Right atrium auricular region (tissue), 2 donors: ENCODE measurements at places on chromosomes 7 and 10.

- no peaks in the 10 kb centered on the region for H3K36me3 ChIP-seq
- H3K4me3 ChIP-seq, result no peak overlapping the region
- DNase-seq, result no peak
- H3K27me3 ChIP-seq, result no peaks in the 10 kb centered on the region
- H3K27ac ChIP-seq, result no peak overlapping the region
Measured at GRCh38 chr10:103463499-103463898, 4.8 kb upstream of the CALHM1 start.

GRCh38 chr10:120335553-120335952 is 121.5 kb upstream of the PLPP4 start:
- no peaks in the 10 kb centered on the region for H3K4me1 ChIP-seq
- DNase-seq, result no peak
- no peaks in the 10 kb centered on the region for H3K36me3 ChIP-seq
- no peak overlapping the region for H3K4me3 ChIP-seq
- H3K27me3 ChIP-seq, result no peaks in the 10 kb centered on the region

GRCh38 chr7:136874393-136875032 is 6.1 kb downstream of the CHRM2 start:
- no peaks in the 10 kb centered on the region for H3K36me3 ChIP-seq
- DNase-seq, result no peak
- H3K4me3 ChIP-seq, result no peak overlapping the region

DNA sequence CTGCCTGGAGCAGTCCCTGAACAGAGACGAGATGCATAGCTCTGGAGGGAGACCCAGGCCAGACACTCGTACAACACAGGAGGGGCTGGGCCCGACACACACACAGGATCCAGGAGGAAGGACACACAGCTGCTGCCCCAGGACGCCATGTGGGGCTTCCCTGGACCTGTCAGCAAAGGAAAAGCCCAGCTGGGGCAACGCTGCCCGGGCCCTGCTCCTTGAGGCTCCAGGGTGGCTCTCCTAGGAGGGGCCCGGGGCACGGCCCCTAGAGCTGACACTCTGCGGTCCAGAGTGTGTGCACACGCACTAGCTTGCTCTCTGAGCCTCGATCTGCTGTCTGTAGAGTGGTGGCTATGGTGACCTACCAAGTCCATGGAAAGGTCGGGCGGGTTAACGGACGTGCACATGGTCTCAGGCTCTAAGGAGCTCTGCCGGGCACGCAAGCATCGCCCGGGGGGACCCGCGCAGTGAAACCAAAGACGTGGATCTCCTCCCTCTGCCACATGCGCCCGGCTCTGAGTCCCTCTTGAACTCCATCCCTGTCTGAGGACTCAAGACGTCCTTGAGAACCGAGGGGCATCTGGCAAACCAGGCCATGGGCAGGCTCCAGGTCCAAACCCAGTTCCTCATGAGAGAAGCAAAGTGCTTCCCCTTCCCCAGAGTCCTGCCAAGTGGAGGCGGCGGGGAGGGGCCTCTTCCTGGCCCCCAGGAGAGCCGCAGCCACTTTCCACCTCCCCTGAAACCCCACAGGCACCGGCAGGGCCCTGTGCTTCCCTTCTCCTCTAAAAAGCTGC is 279.0 kb downstream of the ELFN1 start:
- no peaks in the 10 kb centered on the region for H3K27me3 ChIP-seq
- H3K27ac ChIP-seq, result no peak overlapping the region
- H3K4me3 ChIP-seq, result no peak overlapping the region
- DNase-seq, result no peak
- peaks cover 10% of the 10 kb centered on the region for H3K4me1 ChIP-seq

GRCh38 chr7:122438006-122438405 is 133.5 kb upstream of the FEZF1 start:
- H3K27me3 ChIP-seq, result no peaks in the 10 kb centered on the region
- no peak for DNase-seq
- H3K4me1 ChIP-seq, result no peaks in the 10 kb centered on the region
- no peaks in the 10 kb centered on the region for H3K36me3 ChIP-seq
- H3K4me3 ChIP-seq, result no peak overlapping the region

GRCh38 chr7:111827863-111828504 is 265.7 kb upstream of the IMMP2L start:
- DNase-seq, result no peak
- H3K27me3 ChIP-seq, result no peaks in the 10 kb centered on the region
- no peak overlapping the region for H3K4me3 ChIP-seq
- H3K27ac ChIP-seq, result no peak overlapping the region

GRCh38 chr7:35256256-35257175 is 2.6 kb upstream of the TBX20 start:
- H3K27ac ChIP-seq, result peak overlapping the region; percentile 88
- no peak for DNase-seq
- peak overlapping the region; percentile 83 for H3K4me3 ChIP-seq
- H3K36me3 ChIP-seq, result no peaks in the 10 kb centered on the region
- H3K4me1 ChIP-seq, result peaks cover 30% of the 10 kb centered on the region

- no peak overlapping the region for H3K4me3 ChIP-seq
- H3K27me3 ChIP-seq, result no peaks in the 10 kb centered on the region
- DNase-seq, result peak; percentile 77
- peak overlapping the region; percentile 6 for H3K27ac ChIP-seq
- H3K4me1 ChIP-seq, result peaks cover 91% of the 10 kb centered on the region
- H3K36me3 ChIP-seq, result no peaks in the 10 kb centered on the region
Measured at GRCh38 chr10:79239275-79239779, 107.9 kb upstream of the PPIF start.
